Stimulated activated CD4-positive, alpha-beta T cell treated with anti-CD3 and anti-CD28 coated beads, Interleukin-15, amount 100 ng/mL, for 1 hour (primary cell): ENCODE measurements at places on chromosomes 12 and 14.

DNA sequence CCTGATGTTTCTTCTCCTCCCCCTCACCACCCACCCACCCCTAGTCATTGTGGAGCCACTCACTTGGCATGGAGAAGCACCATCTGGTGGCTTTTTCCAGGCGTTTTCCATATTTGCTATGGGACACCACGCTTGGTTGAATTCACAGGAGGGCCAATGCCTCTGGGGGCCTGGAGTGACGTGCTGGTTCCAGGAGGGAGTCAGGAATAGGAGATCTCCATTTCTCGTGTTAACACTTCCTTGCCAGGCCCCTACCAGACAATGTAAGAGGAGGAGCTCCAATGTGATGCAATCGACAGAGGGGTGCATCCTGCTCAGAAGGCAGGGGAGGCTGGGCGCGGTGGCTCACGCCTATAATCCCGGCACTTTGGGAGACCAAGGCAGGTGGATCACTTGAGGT is 21.6 kb upstream of the TESC start:
- DNase-seq: no peak

- no peak for DNase-seq
Measured at GRCh38 chr12:48815126-48816110, 2.9 kb upstream of the CACNB3 start.

DNA sequence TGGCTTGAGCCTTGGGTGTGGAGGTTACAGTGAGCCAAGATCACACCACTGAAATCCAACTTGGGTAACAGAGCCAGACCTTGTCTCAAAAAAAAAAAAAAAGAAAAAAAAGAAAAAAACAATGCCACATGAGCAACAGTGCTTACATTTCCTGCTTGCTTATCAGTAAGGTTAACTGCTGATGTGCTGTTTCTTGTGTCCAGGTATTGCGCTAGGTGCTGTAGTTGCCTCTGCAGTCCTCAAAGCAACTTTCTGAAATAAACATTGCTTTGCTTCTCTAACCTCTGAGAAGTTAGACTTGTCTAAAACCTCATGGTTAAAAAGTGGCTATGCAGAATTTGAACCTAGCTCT is 24.7 kb downstream of the RNF34 start:
- no peak for DNase-seq

DNA sequence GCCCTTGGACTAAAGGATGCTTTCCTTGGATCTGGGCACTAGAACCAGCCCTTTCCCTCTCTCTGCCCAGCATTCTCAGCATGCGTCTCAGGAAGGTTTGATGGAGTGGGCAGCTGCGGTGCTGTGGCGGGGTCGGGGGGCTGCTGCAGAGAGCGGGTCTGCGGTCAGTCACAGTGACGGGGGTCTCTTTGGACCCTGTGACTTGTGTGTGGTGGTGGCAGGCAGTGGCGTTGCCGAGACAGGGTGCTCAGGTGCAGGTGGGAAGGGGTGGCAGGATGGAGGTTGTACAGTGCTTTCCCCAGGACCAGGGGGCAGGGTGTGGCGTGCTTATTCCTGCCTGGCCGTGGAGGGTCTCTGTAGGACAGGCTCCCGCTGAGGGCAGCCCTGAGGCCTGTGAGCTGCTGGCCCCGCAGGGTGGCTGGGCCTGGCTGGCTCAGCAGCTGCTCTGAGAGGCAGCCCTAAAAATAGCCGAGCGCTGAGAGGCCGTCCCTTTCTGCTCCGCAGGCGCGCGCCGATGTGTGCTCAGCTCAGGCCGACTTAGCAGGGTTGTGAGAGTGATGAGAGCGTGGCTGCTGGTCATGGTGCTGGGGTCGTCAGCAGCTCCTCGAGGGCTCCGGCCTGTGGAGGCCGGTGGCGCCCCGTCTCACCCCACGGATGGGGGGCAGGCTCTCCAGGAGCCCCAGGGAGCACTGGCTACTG is 9.7 kb downstream of the PACS2 start:
- DNase-seq: no peak

DNA sequence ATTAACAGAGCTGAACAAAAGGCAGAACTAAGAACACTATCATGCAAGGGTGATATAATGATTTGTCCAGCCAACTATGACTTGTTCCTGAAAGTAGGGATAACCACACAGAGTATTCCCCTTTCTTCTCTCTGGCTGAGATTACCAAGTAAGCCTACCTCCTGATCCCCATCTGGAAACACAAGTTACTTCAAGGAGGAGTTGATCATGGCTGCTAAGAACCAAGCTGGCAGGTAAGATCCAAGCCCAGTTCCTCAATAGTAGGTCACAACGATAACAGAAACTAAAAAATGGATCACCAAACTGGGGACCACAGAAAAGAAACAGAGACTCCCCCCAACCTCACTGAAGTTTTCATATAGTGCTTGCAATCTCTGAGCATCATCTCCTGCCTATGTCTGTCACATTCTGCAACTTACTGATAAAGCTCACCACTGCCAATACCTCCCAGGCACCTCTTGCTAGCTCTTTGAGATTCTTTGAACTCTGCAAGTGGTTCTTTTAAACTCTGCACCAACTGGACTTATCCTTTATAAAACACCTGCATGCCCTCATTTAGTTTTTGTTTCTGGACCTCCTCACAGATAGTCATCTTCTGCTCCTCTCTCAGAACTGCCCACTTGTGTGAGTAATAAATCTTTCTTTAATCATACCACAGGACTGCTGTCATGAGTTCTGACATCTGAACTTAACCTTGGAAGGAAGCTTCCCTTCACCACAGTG is 76.6 kb downstream of the LRP6 start:
- no peak for DNase-seq

- DNase-seq: no peak
Measured at GRCh38 chr12:105040476-105040875, 43.8 kb downstream of the ALDH1L2 start.

DNA sequence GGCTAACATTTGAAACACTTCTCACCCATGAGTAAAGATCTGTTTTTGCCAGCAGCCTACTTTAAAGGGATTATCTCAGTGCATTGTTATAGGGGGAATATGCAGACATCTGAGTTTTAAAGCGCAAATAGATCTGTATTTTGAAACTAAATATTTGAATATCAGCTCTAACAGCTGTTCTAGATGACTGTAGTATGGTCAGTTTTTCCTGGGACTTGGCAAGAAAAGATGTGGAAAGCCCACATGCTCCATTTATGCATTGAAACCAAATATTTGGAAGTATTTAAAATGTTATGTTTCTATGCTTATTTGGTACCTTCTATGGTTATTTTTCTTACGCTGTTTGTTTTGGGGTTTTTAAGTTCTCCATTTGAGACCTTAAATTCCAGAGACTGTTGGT is 41.7 kb downstream of the RIC8B start:
- DNase-seq: no peak

- no peak for DNase-seq
Measured at GRCh38 chr12:116675339-116676107, 62.3 kb downstream of the SPRING1 start.

DNA sequence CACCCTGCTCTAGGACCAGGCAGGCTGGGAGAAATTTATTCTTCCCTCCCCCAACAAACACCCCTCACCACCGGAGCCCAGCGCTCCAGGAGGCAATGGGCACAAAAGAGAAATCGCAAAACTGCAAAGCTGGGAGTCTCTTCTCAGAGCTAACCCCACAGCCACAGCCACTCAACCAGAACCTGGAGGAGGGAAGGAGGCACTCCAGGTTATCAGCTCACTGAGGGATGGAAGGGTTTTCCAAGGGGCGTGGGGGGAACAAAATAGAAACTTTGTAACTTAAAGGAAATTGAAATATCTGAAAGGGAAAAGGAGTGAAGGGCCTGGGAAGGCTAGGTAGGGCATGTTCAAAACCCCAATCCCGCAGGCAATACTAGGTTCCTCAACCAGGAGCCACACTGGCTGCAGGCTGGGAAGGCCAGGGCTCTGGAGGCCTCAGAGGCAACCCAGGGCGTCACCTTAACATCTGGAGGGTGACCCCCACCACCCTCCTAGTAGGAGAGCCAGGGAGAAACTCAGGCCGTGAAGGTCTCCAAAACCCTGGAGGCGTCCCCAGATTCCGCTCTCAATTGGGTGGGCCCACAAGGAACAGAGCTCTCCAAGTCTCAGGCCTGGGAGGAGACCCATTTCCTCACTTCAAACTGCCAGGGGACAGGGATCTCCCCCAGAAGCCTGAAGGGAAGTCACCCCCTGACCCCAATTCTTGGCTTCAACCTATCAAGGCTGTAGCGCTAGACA is 3.2 kb downstream of the KDM2B start:
- no peak for DNase-seq

DNA sequence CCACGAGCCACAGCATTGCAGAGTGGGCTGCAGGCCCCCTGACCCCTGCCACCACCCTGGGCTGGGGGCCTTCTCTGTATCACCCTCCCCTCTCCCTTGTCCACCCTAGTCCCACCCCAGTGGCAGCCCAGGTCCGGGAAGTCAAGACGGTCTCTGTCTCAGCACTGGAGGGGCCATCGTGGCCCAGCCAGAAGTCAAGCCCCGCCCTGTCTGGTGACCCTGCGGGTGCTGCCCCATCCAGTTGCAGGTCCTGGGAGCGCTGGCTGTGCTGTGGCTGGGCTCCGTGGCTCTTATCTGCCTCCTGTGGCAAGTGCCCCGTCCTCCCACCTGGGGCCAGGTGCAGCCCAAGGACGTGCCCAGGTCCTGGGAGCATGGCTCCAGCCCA is 2.7 kb downstream of the PLD4 start:
- DNase-seq: no peak

GRCh38 chr12:128754275-128754674 is 69.5 kb downstream of the SLC15A4 start:
- no peak for DNase-seq

GRCh38 chr12:124392271-124392666 is 97.4 kb downstream of the RFLNA start:
- no peak for DNase-seq

- DNase-seq: no peak
Measured at GRCh38 chr14:64158608-64159007, 135.6 kb downstream of the ESR2 start.
